ENCODE measurements at places on chromosomes 2 and 18.

GRCh38 chr18:46296656-46297055, 192.5 kb downstream of the HAUS1 start:
- DNase-seq: no peak

- no peak for DNase-seq
These were observed 124.9 kb downstream of the ANKRD44 start for GRCh38 chr2:197185676-197186075.

DNA sequence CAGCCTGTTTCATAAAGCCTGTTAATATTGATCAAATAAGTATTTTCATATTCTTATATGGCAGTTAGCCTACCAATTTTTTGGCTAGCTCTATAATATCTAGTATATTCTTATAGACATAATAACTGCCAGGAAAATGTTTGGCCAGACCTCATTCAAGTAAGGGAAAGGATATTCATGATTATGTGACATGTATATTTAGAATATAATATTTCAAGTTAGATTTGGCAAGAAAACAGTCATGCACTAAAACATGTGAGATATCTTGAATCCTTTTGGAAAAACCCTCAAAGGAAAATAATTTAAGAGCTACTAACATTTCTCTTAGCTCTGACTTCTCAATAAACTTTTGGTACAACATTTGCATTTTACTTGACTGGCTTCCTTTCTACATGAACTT, 694.1 kb downstream of the PLCL1 start:
- DNase-seq: no peak

DNA sequence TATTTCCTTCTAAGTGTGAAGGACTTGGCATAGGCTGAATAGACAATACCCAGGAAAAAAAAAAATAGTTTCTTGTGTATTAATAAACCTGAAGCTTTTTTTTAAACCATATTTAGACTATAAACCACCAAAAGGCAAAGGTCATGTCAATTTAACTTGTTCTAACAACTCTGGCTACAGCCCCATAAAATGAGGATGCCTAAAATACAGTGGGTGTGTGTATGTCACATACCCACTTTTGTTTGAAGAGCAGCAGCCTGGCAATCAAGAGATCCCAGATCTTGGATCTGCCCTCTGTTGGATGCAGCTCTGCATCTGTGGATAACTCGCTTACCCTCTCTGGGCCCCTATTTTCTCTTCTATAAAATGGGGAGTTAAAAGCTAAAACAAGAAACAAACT, 65.4 kb downstream of the SATB2 start:
- no peak for DNase-seq

- no peak for DNase-seq
These were observed 108.3 kb upstream of the LTBP1 start for GRCh38 chr2:32838418-32838817.

GRCh38 chr18:24741965-24742724, 281.7 kb downstream of the HRH4 start:
- no peak for DNase-seq

DNA sequence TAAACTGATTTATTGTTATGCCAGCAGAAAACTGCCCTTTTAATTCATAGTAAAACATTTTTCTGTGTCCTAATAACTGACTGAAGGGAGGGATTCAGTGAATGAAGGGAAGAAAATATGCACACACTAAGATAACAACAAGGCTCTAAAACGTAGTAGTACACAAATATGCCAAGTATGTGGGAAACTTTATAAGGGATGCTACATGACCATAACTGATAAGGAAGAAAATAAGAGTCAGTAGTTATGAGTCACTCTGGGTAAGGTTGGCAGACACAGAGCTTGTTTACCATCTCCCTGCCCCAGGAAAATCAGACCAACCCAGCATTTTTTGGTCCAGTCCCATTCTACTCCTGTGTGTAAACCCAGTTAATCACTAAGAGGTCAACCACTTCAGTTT, 124.2 kb downstream of the RPRM start:
- no peak for DNase-seq

- no peak for DNase-seq
These were observed 326.6 kb upstream of the ID2 start for GRCh38 chr2:8355102-8355859.

DNA sequence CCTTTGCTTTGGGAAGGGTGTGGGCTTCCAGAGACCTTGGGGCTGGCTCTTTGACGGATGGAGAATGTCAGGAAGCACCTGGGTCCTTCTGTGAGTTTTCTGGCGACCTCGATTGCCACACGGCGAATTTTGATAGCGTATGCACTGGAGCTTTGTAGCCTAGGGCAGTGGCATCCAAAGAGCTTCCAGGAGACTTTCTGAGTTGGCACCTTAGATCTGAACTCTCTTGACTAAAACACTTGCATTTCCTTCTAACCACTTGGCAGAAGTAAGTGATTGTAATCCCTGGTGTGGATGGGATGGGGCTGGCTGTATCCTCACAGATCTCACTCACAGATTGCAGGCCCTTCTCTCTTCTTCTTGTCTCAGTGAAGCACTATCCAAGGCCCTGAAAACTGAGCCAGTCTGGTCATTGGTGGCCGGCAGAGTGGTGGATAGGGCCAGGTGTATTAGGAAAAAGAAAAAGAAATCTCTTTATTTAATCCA, 7.8 kb downstream of the RNF144A start:
- DNase-seq: no peak

- no peak for DNase-seq
These were observed 451.8 kb downstream of the TGIF1 start for GRCh38 chr18:3901811-3902210.

- DNase-seq: no peak
These were observed 3.2 kb upstream of the MPP4 start for GRCh38 chr2:201701646-201702045.

GRCh38 chr2:132462236-132462635, 45.6 kb downstream of the GPR39 start:
- DNase-seq: no peak

DNA sequence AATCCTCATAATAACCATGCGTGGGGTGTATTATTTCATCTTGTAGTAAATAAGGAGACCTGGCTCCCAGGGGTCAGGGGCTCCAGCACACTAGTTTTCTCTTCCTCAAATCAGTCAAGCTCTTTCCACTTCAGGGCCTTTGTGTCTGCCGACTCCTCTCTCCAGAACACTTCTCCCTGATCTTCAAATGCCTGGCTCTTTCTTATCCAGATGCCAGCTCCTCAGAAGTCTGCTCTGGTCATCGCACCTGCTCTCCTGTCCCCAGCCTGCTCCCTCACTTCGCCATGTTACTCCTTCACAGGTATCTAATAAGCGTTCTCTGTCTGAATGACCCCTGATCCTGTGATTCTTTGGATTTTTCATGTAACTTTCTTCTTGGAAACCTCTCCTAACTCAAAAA, 62.0 kb downstream of the GYPC start:
- DNase-seq: no peak

DNA sequence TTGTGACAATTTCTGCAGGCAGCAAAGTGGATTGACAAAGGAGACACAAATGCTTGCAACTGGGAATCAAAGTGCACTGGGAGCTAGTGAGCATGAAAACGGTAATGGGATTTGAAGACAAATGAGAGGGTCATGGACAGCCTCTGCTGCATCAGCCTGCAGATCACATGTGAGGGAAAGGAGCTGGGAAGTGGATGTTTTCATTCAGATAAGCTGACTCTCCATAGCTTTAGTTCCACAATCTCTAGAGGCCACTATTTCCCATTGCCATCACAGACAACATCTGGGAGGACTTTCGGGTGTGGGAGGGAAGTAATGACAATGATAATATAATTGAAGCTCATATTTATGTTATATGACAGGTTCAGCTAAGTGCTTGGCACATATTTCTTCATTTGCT, 28.4 kb downstream of the ADCYAP1 start:
- no peak for DNase-seq

- no peak for DNase-seq
These were observed 26.8 kb downstream of the SH3RF3 start for GRCh38 chr2:109155553-109156451.

GRCh38 chr18:5142859-5143258, 54.2 kb downstream of the AKAIN1 start:
- DNase-seq: no peak

GRCh38 chr18:26003817-26004216, 86.6 kb downstream of the SS18 start:
- DNase-seq: no peak

DNA sequence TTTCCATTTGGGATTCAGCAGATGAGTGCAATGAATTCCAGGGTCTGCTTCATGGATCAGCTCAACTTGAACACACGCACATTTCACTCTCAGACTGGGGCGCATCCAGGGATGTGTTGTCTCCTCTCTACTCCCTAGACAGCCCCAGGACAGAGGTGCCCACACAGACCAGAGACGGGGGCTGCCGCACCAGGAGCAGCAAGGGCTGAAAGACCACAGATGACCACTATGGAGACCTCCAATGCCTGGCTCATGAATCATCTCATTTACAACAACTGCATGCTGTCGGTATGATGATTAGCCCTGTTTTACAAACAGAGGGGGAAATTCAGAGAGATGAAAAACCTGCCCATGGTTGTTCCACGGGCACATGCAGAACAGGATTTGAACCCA, 63.1 kb downstream of the CYP26B1 start:
- no peak for DNase-seq

- DNase-seq: no peak
These were observed 1200.4 kb upstream of the CDH2 start for GRCh38 chr18:29377346-29377745.

- no peak for DNase-seq
These were observed 3.9 kb downstream of the TP53I3 start for GRCh38 chr2:24080701-24081100.

- DNase-seq: no peak
These were observed 9.3 kb downstream of the IL1R2 start for GRCh38 chr2:102000813-102001766.

DNA sequence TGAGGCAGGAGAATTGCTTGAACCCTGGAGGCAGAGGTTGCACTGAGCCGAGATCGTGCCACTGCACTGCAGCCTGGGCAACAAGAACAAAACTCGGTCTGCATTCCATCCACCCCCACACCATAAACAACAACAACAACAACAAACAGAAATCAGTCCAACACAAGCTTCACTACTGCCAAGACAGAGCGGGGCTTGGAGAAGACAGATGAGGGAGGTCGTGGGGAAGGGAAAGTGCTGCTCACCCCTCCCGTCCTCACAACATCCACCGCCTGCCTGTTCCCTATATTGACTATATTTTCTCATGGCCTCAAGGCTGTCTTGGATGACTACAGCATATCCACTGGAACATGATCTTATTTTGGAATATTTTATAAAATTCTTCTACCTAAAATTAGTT, 137.6 kb upstream of the TTC39C start:
- DNase-seq: no peak

- no peak for DNase-seq
These were observed 305.7 kb upstream of the FAM98A start for GRCh38 chr2:33904801-33905200.

DNA sequence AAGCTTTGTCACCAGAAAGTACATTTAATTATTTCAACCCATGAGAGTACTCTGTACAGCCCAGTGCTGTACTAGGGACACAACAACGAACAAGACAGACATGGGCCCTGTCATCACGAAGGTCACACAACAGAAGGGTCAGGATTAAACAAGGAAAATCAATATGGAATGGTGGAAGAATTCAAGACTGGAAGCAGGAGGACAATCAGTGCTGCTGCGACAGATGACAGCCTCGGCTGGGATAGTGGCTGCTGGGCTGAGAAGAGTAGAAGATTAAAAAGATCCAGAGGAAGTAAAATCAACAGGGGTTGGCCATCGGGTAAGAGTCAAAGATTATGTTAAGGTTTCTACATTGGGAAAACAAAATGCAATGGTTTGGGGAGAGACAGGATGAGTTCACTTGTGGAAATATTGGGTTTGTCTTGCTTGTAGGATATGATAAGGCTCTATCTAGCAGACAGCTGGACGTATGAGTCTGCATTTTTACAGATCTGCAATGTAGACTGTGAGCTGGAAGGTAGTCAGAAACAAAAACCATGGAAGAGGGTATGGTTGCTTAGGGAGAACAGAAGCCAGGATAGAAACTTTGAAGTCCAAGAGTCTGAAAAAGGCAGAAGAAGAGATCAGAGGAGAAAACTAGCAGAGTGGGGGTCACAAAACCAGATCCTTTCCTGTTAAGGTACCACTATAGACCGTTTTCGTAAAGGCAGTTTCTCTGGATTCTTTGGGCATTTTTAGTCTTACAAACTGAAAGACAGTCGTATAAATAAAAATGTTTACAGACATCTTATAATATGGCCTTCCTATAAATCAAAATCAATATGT, 84.1 kb downstream of the PRELID3A start:
- no peak for DNase-seq

DNA sequence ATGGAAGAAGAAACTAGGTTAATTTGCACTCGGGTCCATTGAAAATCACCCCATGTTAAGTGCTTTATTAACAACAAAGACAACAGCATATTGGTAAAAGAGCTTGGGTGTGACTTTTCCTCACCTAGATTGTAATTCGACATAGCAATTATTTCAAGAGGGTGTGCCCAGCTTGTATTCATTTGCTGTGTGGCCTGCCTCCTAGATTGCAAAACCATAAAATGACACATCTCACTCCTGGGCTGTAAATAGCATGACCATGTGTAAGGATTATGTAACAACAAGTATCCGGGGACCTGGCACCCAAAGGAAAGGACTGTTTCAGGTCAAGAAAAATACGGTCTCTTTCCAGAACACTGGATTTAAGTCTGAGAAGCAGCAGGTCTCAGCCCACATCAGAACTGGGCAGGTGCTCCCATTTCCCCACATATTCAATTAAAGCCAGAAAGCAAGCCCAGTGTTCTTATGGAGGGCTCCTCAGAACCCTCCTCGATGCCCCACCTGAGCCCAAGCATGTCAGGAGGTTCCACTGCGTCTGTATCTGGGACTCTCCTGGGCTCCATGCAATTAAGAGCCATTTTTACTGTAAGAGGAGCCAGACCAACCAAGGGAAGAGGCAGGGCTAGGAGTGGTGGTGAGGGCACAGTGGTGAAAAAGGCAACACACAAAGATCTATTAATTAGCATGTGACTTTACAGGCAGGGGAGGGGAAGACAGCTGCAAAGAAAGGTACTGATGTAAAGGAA, 39.2 kb downstream of the MREG start:
- no peak for DNase-seq
